ENCODE measurements at places on chromosomes 3 and 15. TPM values are rescaled to one million over a fixed set of nuclear protein-coding genes. Genes with fewer than 3 reads are reported as not detected.

The SOX14 gene
- total RNA-seq = not detected

The CEMIP gene
- total RNA-seq = 51.9 TPM

The TOP2B gene
- 53.4 TPM for total RNA-seq

The FSD2 gene
- not detected for total RNA-seq

The WDR5B gene
- total RNA-seq = 5.6 TPM

The DAPK2 gene
- total RNA-seq = 0.36 TPM

The LOXL1 gene
- total RNA-seq = 148 TPM

The OR5K1 gene
- total RNA-seq = not detected

The AMIGO3 gene
- not detected for total RNA-seq

The TM4SF18 gene
- total RNA-seq = under 0.01 TPM

The VIPR1 gene
- total RNA-seq = not detected

The RPUSD2 gene
- 11.9 TPM for total RNA-seq

The ARPP21 gene
- total RNA-seq = not detected

The FBXL22 gene
- 0.28 TPM for total RNA-seq

The SLC35G2 gene
- total RNA-seq = 8.6 TPM

The SEMA5B gene
- total RNA-seq = not detected

The CHRD gene
- under 0.01 TPM for total RNA-seq

The TRAIP gene
- 6.3 TPM for total RNA-seq

The ST8SIA2 gene
- not detected for total RNA-seq

The CHST13 gene
- not detected for total RNA-seq

The SH2D7 gene
- not detected for total RNA-seq

The GXYLT2 gene
- 11.4 TPM for total RNA-seq

The SLC22A14 gene
- total RNA-seq = not detected

The IL20RB gene
- 0.56 TPM for total RNA-seq

The STRA6 gene
- not detected for total RNA-seq

The GNAT1 gene
- total RNA-seq = not detected

The PPCDC gene
- 13.3 TPM for total RNA-seq

The CBLB gene
- total RNA-seq = 20.1 TPM

The CLEC3B gene
- total RNA-seq = 1.9 TPM

The GPR62 gene
- not detected for total RNA-seq

The SCG3 gene
- not detected for total RNA-seq

The WNT5A gene
- 224 TPM for total RNA-seq

The INAFM2 gene
- total RNA-seq = 13.1 TPM

The CHDH gene
- total RNA-seq = under 0.01 TPM

The LEKR1 gene
- 0.56 TPM for total RNA-seq

The OR4F6 gene
- total RNA-seq = not detected

The C2CD4A gene
- total RNA-seq = not detected

The KLHL25 gene
- 2.8 TPM for total RNA-seq

The NPAP1 gene
- not detected for total RNA-seq

The ATP13A3 gene
- 284 TPM for total RNA-seq

The GCNT3 gene
- total RNA-seq = not detected

The LRRC2 gene
- total RNA-seq = 4.7 TPM

The COL7A1 gene
- total RNA-seq = 3.1 TPM

The GOLGA6D gene
- total RNA-seq = not detected

The WDR93 gene
- not detected for total RNA-seq

The EBLN2 gene
- total RNA-seq = 6.4 TPM

The KLHL40 gene
- total RNA-seq = not detected

The TGM5 gene
- not detected for total RNA-seq

The SCN11A gene
- not detected for total RNA-seq

The CCDC54 gene
- total RNA-seq = not detected

The BFSP2 gene
- total RNA-seq = not detected
